ENCODE measurements at places on chromosomes 2 and 18. TPM values are rescaled to one million over a fixed set of nuclear protein-coding genes. Genes with fewer than 3 reads are reported as not detected.

- no peak overlapping the region for H3K4me3 ChIP-seq
- no peaks in the 10 kb centered on the region for H3K36me3 ChIP-seq
- no peak for DNase-seq
- peaks cover under 1% of the 10 kb centered on the region for H3K4me1 ChIP-seq
Measured at GRCh38 chr2:30470426-30470825, 23.4 kb downstream of the LCLAT1 start.

DNA sequence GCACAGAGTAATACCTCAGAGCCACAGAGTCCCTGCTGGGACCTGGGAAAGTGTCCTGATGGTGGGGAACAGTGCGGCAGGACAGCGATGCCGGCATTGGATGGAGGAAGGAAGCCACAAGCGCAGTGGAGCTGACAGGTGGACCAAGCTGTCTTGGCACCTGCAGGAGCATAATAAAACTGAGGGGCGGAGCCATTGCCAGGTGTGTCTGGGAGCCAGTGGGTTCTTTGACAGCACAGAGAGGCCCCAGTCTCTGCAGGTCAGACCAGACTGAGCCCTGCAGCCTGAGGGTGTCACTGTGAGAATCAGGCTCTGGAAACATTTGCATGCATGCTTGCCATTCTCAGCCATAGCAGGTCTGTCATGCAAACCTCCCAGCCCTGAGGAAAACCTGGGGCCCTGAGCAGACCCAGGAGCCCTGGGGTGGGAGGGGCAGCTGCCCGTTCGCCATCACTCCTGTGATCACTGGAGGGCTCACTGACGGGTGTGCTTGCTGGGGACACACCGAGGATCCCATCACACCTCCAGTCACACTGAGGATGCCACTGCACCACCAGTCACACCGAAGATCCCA is 210.5 kb upstream of the HDAC4 start:
- DNase-seq = no peak
- H3K27ac ChIP-seq = no peak overlapping the region
- H3K4me1 ChIP-seq = no peaks in the 10 kb centered on the region
- no peak overlapping the region for H3K4me3 ChIP-seq
- no peaks in the 10 kb centered on the region for H3K36me3 ChIP-seq

- no peaks in the 10 kb centered on the region for H3K4me1 ChIP-seq
- no peak for DNase-seq
- H3K36me3 ChIP-seq = no peaks in the 10 kb centered on the region
- H3K27ac ChIP-seq = no peak overlapping the region
Measured at GRCh38 chr2:225434014-225434413, 34.5 kb downstream of the NYAP2 start.

- no peak overlapping the region for H3K4me3 ChIP-seq
- peaks cover 6% of the 10 kb centered on the region for H3K4me1 ChIP-seq
- H3K36me3 ChIP-seq = no peaks in the 10 kb centered on the region
- DNase-seq = no peak
- H3K27ac ChIP-seq = no peak overlapping the region
Measured at GRCh38 chr2:202774104-202774503, 97.5 kb downstream of the ICA1L start.

- no peaks in the 10 kb centered on the region for H3K27me3 ChIP-seq
- no peak overlapping the region for H3K27ac ChIP-seq
- no peak overlapping the region for H3K4me3 ChIP-seq
- H3K4me1 ChIP-seq = no peaks in the 10 kb centered on the region
- no peaks in the 10 kb centered on the region for H3K36me3 ChIP-seq
Measured at GRCh38 chr18:32530947-32531651, 60.4 kb upstream of the GAREM1 start.

DNA sequence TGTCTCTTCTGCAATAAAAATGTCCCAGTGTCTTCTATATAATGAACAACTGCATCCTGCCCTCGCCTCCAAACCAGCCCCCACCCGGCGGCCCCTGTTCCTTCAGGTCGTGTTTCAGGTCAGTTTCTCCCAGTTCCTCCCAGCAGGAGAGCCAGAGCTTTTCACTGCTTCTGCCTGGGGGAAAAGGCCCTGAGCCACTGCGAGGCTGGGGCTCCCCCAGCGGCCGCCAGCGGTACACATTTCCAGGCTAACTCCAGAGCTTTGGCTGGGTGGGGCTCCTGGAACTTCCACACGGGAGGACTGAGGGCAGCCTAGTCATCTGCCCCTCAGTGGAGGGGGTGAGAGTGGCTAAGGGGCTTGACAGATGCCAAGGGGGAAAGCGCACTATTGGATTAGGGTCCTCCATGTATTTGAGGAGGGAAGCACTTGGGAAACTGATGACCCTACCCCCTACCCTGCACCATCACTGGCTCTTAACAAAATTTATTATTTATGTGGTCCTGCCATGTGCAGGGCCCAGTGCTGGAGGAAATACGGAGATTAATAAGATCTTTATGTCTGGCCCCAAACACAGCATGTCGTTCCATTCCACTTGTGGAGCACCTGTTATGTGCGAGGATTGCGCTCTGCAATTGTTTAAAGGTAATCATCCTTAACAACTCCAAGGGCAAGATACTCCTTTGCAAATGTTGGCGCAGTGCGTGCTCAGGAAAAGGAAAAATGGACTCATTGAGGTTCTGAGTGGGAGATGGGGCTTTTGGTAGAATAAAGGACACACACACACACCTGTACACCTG is 17.3 kb upstream of the CYS1 start:
- peak; percentile 53 for DNase-seq
- no peak overlapping the region for H3K4me3 ChIP-seq
- peaks cover 8% of the 10 kb centered on the region for H3K4me1 ChIP-seq
- H3K36me3 ChIP-seq = no peaks in the 10 kb centered on the region

DNA sequence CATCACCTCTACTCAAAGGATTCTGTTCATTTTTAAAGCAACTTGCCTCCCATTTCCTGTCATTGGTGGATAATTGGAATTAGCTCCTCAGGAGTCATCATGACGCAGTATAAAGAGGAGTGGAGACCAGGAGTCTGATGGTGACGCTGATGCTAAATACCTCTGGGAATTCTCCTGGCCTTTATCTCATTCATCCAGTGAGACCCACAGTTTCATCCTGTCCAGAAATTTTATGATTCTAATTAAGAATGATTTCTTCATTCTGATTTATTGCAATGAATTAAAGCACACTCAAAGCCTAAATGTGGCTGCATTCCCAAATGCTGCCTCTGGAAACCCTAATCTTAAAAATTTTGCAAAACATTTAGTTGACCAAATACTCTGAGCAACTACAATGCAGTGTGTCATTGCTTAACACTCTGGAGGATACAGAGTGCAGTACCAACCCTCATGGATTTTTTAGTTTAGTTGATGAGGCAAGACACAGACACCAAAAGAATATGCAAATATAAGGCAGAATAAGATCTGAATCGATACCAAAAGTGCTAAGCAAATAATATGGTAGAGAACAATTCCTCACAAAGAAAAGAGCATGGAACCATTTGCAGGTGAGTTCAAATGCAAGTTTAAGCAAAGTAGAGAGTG is 236.2 kb downstream of the ETAA1 start:
- H3K36me3 ChIP-seq = no peaks in the 10 kb centered on the region
- H3K4me3 ChIP-seq = no peak overlapping the region
- no peak overlapping the region for H3K27ac ChIP-seq
- H3K4me1 ChIP-seq = no peaks in the 10 kb centered on the region
- DNase-seq = no peak

GRCh38 chr2:16334366-16334765 is 331.3 kb downstream of the CYRIA start:
- H3K4me3 ChIP-seq = no peak overlapping the region
- no peaks in the 10 kb centered on the region for H3K36me3 ChIP-seq
- no peaks in the 10 kb centered on the region for H3K4me1 ChIP-seq
- H3K27me3 ChIP-seq = no peaks in the 10 kb centered on the region
- H3K27ac ChIP-seq = no peak overlapping the region
- DNase-seq = no peak

DNA sequence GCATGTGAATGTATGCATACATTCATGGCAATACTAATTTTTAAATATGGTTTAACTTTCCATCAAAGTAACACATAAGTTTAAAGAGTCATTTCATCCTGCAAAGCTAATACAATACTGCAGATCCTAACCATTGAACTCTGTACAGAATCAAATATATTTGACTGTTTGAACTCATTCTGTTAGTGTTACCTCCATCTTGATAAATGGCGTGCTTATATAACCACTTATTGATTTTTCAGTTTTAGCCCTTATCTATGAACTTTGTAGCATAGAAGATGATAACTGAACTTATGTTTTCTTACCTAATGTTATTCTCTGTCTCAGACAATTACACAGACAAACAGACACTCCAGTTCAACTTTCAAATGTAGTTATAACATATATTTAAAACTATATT is 731.0 kb upstream of the LRATD1 start:
- no peaks in the 10 kb centered on the region for H3K27me3 ChIP-seq
- no peaks in the 10 kb centered on the region for H3K4me1 ChIP-seq

- H3K4me3 ChIP-seq = no peak overlapping the region
- no peak for DNase-seq
- H3K4me1 ChIP-seq = no peaks in the 10 kb centered on the region
- no peak overlapping the region for H3K27ac ChIP-seq
Measured at GRCh38 chr18:39149211-39149806, 1583.7 kb upstream of the CELF4 start.

XIRP2 gene
- not detected for total RNA-seq

DNA sequence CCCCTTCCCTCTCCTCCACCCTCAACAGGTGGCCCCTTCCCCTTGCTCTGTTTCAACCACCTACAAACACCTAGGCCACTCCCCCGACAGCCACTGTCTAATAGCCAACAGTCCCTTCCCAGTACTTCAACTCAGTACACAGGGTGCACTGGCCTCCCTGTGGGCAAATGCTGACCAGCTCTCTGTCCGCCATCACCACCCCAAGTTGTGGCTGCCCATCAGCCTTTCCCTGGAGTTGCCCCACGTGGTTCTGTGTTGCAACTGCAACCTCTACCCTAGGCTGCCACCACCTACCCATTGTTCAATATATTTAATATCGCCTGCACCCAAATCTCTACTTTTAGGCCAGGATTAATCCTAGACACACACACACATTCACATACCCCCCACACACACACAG is 173.5 kb downstream of the MREG start:
- DNase-seq = no peak
- no peak overlapping the region for H3K27ac ChIP-seq
- no peaks in the 10 kb centered on the region for H3K27me3 ChIP-seq
- H3K4me3 ChIP-seq = no peak overlapping the region
- H3K36me3 ChIP-seq = no peaks in the 10 kb centered on the region
- no peaks in the 10 kb centered on the region for H3K4me1 ChIP-seq

FANCL gene
- total RNA-seq = 25.0 TPM

- H3K27ac ChIP-seq = no peak overlapping the region
- H3K4me1 ChIP-seq = no peaks in the 10 kb centered on the region
- no peaks in the 10 kb centered on the region for H3K27me3 ChIP-seq
- no peak overlapping the region for H3K4me3 ChIP-seq
- no peaks in the 10 kb centered on the region for H3K36me3 ChIP-seq
Measured at GRCh38 chr2:125168442-125168841, 1143.4 kb downstream of the CNTNAP5 start.

GRCh38 chr18:41457765-41458326 is 497.2 kb upstream of the PIK3C3 start:
- H3K27ac ChIP-seq = no peak overlapping the region
- no peaks in the 10 kb centered on the region for H3K27me3 ChIP-seq
- H3K4me1 ChIP-seq = no peaks in the 10 kb centered on the region
- DNase-seq = no peak
- H3K4me3 ChIP-seq = no peak overlapping the region

LDLRAD4 gene
- total RNA-seq = 35.7 TPM

DNA sequence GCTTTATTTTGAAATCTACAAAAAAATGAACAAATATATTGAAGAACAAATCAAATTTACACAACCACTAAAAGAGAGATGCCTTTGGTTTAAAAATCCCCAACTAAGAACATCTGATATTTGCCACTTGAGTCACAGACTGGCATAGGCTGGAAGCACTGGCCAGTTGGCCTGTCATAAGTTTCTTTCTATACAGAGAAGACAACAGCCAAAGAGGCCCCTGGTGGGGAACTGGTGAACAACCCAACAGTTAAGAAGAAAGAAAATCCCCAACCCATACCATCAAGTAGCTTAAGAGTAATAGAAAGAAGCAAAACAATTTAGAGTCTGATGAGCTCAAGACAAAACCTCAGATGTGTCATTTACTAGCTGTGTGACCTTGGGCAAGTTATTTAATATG is 45.5 kb downstream of the OSR1 start:
- no peaks in the 10 kb centered on the region for H3K27me3 ChIP-seq
- no peaks in the 10 kb centered on the region for H3K36me3 ChIP-seq
- H3K4me1 ChIP-seq = no peaks in the 10 kb centered on the region
- DNase-seq = peak; percentile 17

DNA sequence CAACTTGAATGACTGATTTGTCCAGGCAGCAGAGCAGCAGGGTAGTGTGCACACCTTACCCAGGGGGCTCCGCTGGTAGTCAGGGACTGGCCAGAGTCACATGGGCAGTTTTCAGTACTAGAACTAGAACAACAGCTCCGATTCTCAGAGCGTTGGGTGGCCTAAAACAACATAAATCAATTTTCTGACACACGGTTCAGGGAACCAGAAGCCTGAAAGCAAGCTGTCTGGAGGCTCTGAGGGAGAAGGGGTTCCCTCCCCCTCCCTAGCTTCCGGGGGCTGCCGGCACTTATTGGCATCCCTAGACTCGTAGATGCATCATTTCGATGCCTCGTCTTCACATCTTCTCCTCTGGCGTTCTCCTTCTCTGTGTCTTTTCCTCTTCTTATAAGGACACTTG is 13.4 kb upstream of the ITGB6 start:
- H3K27me3 ChIP-seq = no peaks in the 10 kb centered on the region
- no peak overlapping the region for H3K27ac ChIP-seq
- H3K36me3 ChIP-seq = no peaks in the 10 kb centered on the region
- DNase-seq = no peak

DNA sequence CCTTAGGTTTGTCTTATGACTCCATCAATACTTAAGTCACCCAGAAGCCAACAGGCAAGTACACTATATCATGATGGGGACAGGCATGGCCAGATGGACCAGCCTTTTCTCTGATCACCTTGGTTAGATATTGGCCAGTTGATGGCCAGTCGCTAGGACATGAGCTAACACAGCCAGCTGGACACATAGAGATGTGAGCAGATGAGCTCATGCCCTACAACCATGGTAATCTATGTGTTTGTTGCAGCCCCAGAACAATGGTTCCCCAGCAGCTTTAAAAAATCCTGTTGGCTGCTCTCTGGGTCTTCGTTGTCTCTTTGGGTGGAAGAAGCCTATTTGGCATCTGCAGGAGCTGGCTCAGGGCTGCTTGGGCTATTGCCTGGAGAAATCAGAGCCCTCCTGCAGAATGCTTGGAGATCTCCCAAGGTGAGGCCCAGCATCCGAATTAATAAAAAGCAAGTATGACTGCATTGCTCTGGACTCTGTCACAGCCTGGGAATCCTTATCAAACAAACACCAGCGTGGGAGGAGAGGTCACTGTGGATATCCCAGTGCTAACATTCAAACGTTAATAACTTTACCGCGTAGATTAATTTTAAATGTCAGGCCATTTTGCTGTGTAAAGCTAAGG is 62.3 kb upstream of the KLHL29 start:
- H3K4me1 ChIP-seq = no peaks in the 10 kb centered on the region
- no peak for DNase-seq
- H3K27me3 ChIP-seq = no peaks in the 10 kb centered on the region
- H3K4me3 ChIP-seq = no peak overlapping the region
- H3K36me3 ChIP-seq = no peaks in the 10 kb centered on the region
- H3K27ac ChIP-seq = no peak overlapping the region

CLIP4 gene
- total RNA-seq = 398 TPM

All from thyroid gland (tissue), 4 donors.